ENCODE measurements at places on chromosomes 3 and 15. TPM values are rescaled to one million over a fixed set of nuclear protein-coding genes. Genes with fewer than 3 reads are reported as not detected.
A peak's percentile ranks its signal among the peaks of the same experiment; 100 is the strongest.

CSTA gene
- total RNA-seq = not detected

FBXW12 gene
- total RNA-seq = not detected

RAD51 gene
- 29.7 TPM for total RNA-seq

- no peaks in the 10 kb centered on the region for H3K4me1 ChIP-seq
- H3K36me3 ChIP-seq = peaks cover 18% of the 10 kb centered on the region
- no peaks in the 10 kb centered on the region for H3K27me3 ChIP-seq
- H3K27ac ChIP-seq = no peak overlapping the region
- no peak for DNase-seq
Observed at GRCh38 chr3:42204867-42205599, 61.0 kb downstream of the CCK start.

DNA sequence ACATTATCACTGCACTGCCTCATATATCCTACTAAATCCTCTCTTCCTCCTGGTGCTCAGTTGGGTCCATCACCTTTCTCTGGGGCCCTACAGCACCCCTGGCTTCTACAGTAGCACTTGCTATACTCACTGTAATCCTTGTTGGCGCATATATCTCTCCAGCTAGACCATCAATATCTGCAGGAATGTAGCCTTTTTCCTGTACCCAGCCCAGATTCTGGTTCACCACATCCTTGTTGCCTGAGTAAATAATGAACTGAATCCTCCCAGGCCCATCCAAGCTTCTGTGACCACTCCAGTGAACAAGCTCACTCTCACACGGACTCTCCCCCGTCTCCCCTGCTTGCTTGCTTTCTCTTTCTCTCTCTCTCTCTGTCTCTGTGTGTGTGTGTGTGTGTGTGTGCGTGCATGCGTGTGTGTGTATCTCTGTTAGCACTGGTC is 62.5 kb upstream of the LIPC start:
- no peak overlapping the region for H3K27ac ChIP-seq
- H3K4me1 ChIP-seq = no peaks in the 10 kb centered on the region
- no peak overlapping the region for H3K4me3 ChIP-seq
- H3K27me3 ChIP-seq = peaks cover 3% of the 10 kb centered on the region
- DNase-seq = no peak

AP3S2 gene
- total RNA-seq = 31.1 TPM

DNA sequence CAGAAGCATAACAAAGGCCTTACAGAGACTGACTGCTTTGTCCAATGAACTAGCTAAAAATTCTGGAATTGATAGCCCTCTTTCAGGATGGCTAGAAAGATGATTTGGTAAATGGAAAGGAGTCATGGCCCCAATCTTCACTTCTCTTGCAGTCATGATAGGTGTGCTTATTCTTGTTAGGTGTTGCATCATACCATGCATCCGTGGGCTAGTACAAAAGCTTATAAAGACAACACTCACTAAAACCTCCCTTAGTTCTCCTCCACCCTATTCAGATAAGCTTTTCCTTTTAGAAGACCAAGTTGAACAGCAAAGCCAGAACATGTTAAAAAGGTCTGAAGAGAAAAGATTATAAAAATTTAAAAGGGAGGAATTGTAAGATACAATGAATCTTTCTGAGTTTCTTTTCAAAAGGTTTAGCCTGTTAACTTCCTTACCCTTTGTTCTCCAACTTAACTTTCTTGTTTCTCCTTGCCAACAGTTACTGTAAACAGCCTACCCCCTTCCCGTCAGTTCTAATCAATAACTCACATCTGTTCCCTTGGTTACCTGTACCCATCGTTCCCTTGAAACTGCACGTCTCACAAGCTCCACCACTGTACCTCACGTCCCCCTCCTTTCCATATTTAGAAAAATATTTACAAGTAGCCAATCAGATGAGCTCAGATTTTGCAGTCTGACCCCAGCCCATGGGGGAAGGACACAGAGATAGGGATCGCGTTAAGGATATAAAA is 105.8 kb downstream of the ZBBX start:
- no peaks in the 10 kb centered on the region for H3K36me3 ChIP-seq
- DNase-seq = no peak
- no peak overlapping the region for H3K27ac ChIP-seq
- no peaks in the 10 kb centered on the region for H3K27me3 ChIP-seq

C3orf85 gene
- not detected for total RNA-seq

UPK1B gene
- not detected for total RNA-seq

TLR9 gene
- not detected for total RNA-seq

DNA sequence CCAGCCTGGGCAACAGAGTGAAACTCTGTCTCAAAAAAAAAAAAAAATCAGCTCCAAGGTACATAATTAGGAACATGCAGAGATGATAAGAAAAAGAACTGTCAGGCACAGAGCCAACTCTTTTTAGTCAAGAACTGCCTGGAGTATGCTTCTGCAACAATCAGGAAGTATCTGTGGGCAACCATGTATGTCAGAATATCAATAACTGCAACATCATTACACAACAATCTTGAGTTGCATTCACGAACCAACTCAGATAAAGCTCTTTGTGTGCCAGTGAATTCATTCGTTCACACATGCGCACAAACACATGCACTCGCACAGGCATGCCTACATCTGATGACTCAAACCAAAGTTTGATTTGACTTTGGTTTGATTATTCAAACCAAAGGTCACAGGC is 32.1 kb downstream of the EFHB start:
- no peaks in the 10 kb centered on the region for H3K4me1 ChIP-seq
- no peak overlapping the region for H3K4me3 ChIP-seq
- no peaks in the 10 kb centered on the region for H3K36me3 ChIP-seq
- H3K27ac ChIP-seq = no peak overlapping the region
- no peak for DNase-seq
- no peaks in the 10 kb centered on the region for H3K27me3 ChIP-seq

DNA sequence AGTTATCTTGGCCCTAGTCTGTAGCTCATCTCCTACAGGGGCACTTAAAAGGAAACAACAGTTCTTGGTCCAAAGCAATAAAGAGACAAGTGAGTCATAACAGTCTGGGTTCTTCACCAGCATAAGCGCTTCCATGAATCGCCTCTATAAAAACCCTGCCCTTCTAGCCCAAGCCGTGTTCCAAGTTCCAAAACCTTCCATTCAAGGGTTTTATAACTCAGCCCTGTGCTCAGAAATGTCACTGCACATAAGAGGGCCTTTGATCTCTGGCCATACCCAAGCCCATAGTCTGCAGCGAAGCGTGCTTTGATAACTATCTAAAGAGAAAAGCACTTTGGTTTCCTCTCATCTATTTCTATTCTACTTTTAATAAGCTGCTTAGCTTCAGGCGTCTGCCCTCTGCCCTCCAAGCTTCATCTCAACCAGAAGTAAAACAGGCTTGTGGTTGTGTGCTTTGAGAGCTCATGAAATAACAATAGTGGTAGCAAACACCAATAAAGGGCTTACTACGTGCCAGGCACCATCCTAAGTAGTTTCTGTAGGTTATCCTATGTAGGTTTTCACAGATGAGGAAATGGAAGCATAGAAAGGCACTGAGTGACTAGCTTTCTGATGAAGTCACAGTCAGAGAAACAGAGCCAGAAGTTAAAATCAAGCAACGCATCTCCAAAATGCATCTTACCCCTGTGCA is 64.0 kb upstream of the AKAP13 start:
- no peaks in the 10 kb centered on the region for H3K27me3 ChIP-seq
- no peak for DNase-seq
- H3K4me1 ChIP-seq = peaks cover 15% of the 10 kb centered on the region
- no peaks in the 10 kb centered on the region for H3K36me3 ChIP-seq

- H3K4me1 ChIP-seq = no peaks in the 10 kb centered on the region
- peak; percentile 21 for DNase-seq
- no peaks in the 10 kb centered on the region for H3K36me3 ChIP-seq
Observed at GRCh38 chr3:142929109-142929508, 34.4 kb downstream of the PAQR9 start.

FAM174B gene
- 30.2 TPM for total RNA-seq

GRCh38 chr3:171900446-171900845 is 57.3 kb downstream of the TMEM212 start:
- H3K4me3 ChIP-seq = no peak overlapping the region
- no peaks in the 10 kb centered on the region for H3K36me3 ChIP-seq
- no peak for DNase-seq
- H3K27me3 ChIP-seq = no peaks in the 10 kb centered on the region
- peaks cover 5% of the 10 kb centered on the region for H3K4me1 ChIP-seq

GRCh38 chr15:87716422-87716821 is 540.1 kb downstream of the NTRK3 start:
- H3K27ac ChIP-seq = no peak overlapping the region
- H3K36me3 ChIP-seq = no peaks in the 10 kb centered on the region
- DNase-seq = no peak
- no peak overlapping the region for H3K4me3 ChIP-seq
- no peaks in the 10 kb centered on the region for H3K4me1 ChIP-seq

DNA sequence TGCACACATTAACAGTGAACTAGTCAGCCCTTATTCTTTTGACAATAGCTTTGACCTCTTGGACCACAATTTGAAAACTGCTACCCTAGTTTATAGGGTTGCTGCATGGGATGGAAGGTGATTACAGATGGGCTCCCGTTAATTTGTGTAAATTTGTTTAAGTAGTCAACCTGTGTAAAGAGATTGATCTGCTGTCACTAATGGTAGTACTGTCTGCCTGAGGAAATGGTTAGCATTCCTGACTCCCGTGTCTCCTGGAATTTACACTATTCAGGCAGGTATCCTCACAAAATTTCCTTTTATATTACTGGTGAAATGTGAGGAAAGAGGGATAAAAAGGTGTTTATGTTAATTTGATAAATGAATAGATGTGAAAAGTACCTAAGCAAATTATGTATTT is 15.3 kb upstream of the EBLN2 start:
- DNase-seq = no peak
- H3K4me1 ChIP-seq = peaks cover 8% of the 10 kb centered on the region
- no peaks in the 10 kb centered on the region for H3K27me3 ChIP-seq
- no peaks in the 10 kb centered on the region for H3K36me3 ChIP-seq
- H3K27ac ChIP-seq = no peak overlapping the region

DNA sequence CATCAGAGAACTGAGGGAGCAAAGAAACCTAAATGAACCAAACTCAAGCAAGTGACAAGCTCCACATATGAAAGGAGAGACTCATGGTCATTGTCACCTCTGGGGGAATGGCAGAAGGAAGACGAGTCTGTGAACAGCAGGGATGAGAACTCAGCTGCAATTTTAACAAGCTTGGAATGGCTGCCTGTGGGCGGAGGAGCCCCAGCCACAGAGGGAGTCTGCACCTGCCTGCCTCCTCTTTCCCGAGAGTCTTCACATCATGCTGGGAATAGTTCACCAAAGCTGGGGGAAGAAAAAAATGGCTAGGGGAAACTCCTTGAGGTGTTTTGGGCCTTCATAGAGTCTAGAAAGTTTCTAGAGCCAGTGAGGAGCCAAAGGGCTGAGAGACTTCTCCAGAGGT is 21.3 kb upstream of the BHLHE40 start:
- H3K27ac ChIP-seq = no peak overlapping the region
- H3K27me3 ChIP-seq = no peaks in the 10 kb centered on the region
- no peaks in the 10 kb centered on the region for H3K4me1 ChIP-seq
- DNase-seq = no peak

SLC7A14 gene
- 0.07 TPM for total RNA-seq

DNA sequence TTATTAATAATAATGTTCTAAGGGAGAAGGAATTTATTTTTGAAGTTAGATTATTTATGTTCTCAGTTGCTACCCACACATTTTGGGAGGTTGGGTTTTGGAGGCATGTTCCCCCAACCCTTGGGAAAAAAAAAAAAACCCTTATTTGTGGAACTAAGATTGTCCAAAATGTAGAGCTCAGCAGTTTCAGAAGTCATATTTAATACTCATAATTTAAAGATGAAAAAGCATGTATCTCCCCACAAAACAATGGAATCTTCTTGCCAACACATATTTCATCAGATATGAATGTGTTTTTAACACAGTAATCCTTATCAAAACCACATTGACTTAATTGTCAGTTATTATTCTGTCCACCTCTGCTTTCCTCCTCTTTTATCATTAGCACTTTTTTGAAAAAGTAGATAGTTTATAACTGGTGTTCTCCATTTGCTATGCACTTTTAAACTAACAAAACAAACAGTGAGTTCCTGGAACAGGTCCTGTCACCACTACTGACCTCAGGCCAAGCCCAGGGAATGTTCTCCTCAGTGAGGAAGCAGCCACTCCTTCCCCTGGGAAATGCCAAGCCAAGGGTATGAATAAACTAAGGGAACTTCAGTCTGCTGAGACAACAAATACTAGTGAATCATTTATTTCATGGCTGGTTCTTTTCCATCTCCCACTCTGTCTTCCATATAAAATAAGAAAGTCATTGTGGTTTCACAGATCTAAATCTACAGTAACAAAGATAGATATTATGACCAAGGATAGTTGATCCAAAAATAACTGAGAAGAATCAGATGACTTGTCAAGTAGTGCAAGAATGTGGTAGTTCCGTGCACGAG is 414.4 kb upstream of the ALCAM start:
- peak; percentile 82 for DNase-seq
- no peaks in the 10 kb centered on the region for H3K27me3 ChIP-seq
- H3K4me1 ChIP-seq = peaks cover 8% of the 10 kb centered on the region
- H3K4me3 ChIP-seq = no peak overlapping the region
- H3K27ac ChIP-seq = no peak overlapping the region

DNA sequence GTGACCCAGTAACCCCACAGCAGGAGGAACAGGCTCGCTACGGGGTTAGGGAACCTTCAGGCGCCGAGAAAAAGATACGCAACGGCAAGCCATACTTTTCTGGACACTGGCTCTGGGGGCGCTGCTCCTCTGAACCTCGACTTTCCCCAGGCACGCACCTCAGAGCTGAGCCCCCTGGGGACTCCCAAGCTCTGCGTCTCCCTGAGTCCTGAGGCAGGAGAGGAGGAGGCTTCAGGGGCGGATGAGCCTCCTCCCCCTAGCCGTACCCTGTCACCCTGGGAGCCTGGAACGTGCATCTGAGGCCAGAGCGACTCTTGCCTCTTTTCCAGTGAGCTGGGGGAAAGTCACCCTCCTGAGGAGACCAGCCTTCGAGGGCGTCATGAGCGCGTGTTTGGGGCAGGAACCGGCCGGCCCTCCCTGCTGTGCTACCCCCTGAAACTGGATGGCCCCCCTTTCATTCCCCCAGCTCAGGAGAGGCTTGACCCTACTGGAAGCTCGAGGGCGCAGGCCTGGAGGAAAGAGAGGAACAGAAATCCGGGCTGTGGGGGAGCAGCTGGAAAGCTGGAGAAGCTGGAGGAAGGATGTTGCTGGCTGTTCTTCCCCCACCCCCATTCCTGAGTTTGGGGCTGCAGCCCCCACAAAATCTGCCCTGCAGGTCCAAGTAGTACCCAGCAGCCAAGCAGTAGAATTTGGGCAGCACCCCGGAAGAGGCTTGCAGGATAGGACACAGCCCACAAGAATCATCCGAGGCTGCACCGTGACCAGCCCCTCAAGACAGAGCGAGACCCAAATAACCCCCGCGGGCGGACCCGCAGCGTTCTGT is 25.1 kb upstream of the POLG start:
- no peak for DNase-seq
- H3K27me3 ChIP-seq = peaks cover 56% of the 10 kb centered on the region
- H3K4me3 ChIP-seq = no peak overlapping the region
- H3K27ac ChIP-seq = no peak overlapping the region

DNA sequence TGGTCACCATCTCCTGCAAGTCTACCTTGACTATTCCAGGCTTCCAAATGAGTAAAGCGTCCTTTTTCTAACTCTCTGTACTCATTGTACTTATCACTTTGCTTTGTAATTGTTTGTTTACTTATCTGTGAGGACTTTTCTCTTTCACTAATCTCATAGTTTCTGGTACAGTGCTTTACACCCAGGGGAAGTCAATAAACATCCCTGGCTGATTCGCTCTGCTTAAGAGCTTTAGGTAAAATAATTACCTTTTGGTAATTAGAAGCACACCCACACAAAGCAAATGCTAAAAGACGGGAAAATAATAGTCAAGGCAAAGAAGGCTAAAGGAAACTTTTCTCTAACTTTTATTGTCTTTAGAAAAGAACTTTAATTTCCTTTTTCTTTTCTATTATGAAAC is 466.9 kb upstream of the ROBO1 start:
- no peaks in the 10 kb centered on the region for H3K36me3 ChIP-seq
- peaks cover 3% of the 10 kb centered on the region for H3K4me1 ChIP-seq
- no peak for DNase-seq
- H3K4me3 ChIP-seq = no peak overlapping the region
- no peak overlapping the region for H3K27ac ChIP-seq
- no peaks in the 10 kb centered on the region for H3K27me3 ChIP-seq

Measured in endothelial cell of umbilical vein (primary cell).